ENCODE measurements at places on chromosomes 4 and X.

DNA sequence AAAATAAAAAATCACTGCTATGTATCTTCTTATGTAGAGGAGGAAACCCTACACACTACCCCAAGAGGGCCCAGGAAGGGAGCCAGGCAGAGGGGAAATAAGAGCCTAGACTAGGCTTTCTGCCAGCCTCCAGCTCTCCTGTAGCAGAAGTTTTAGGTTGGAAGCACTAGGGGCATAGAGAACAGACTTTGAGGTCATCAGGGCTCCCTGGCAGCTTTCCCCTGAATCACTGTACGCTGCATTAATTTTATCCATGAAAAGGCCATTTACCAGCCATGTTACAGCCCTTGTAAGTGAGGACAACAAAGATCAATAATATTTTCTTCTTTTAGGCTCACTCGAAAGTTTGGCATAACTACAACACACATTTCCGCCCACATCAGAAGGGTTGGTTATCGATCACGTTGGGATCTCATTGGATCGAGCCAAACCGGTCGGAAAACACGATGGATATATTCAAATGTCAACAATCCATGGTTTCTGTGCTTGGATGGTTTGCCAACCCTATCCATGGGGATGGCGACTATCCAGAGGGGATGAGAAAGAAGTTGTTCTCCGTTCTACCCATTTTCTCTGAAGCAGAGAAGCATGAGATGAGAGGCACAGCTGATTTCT is 24.7 kb downstream of the RPL9 start:
- DNase-seq = no peak

- no peak for DNase-seq
These were observed 157.3 kb downstream of the TMA16 start for GRCh38 chr4:163651761-163652160.

- no peak for DNase-seq
These were observed 71.1 kb downstream of the PKD2 start for GRCh38 chr4:88078579-88078978.

- DNase-seq = no peak
These were observed 221.9 kb downstream of the LHFPL1 start for GRCh38 chrX:112457788-112458187.

- DNase-seq = no peak
These were observed 664.3 kb downstream of the RPA4 start for GRCh38 chrX:97547877-97548578.

DNA sequence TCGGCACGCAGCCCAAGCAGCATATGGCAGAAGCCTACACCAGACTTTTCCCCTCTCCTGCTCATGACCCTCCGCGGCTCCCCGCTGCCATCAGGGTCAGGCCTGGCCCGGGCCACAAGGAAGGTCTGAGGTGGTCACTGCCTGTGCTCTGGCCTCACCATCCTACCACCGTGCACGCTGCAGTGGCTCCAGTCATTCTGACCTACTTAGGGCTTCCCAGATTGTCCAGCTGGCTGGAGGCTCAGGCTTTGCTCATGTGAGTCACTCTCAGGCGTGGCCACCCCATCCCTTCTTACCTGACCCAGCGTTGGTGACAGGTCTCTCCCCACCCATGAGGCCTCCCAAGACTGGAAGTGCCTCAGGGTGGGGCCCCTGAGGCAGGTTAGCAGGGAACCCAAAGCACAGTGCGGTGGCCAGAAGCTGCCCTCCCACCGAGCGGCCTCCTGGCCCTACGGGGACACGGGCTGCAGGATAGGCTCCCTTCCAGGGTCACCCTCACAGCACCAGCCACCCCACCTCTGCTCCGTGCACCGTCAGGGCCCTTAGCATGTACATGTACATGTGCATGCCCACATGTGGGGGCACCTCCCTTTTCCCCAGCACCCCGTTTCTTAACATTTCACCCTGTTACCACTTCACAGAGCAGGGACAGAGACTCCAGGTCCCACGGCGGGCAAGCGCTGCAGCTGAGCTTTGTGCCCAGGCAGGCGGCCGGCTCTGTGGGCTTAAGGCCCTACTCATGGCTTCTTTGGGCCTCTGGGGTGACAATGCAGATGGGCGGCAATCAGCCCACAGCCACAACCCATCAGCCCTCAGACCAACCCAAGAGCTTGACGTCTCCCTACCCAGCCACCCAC is 2.2 kb downstream of the TREX2 start:
- DNase-seq = no peak
